Stimulated activated CD8-positive, alpha-beta memory T cell treated with anti-CD3 and anti-CD28 coated beads, Interleukin-7, amount 100 ng/mL, for 1 hour (primary cell): ENCODE measurements at places on chromosomes 1 and 21.

- DNase-seq = no peak
These were observed 6.7 kb downstream of the CAP1 start for GRCh38 chr1:40047276-40047675.

DNA sequence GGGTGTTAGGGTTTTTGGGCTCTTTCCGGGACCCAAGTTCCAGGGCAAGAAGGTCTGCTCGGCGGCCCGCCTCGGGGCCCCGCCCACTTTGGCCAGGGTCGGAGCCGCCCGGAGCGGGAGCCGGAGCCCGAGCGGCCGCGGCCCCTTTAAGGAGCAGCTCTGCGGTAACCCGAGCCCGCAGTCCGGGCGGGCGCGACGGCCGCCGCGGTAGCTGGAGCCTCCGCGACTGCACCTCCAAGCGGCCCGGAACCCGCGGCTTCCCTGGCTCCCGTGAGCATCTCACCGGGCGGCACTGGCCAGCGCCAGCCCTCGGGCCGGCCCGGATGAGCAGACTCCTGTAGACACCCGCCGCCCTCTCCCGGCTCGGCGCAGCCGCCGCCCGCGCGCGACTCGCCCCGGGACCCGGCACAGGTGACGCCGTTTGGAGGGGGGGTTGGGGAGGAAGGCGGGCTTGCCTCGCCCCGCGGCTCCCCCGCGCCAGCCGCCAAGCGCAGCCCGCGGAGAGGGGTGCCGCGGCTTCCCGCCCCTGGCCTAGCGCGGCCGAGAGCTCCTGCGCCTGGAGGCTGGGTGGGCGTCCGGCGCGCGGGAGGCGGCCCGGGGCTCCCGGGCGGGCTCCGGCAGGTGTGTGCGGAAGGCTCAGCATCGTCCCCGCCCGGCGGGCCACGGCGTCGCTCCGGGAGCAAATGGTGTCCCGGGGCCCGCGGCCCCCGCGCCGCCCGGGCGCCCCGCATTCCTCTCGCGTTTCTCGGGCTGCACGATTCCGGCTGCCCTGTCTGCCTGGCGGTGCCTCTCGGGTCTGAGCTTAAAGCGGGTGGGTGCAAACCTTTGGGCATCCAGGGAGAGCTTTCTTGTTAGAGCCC is at the start of gene TLCD4:
Gene TLCD4 (plus strand): TSS at position 149 of the 860 bp plus-strand sequence. CDS start 26,547 bp downstream, outside the sequence.
- DNase-seq = no peak

DNA sequence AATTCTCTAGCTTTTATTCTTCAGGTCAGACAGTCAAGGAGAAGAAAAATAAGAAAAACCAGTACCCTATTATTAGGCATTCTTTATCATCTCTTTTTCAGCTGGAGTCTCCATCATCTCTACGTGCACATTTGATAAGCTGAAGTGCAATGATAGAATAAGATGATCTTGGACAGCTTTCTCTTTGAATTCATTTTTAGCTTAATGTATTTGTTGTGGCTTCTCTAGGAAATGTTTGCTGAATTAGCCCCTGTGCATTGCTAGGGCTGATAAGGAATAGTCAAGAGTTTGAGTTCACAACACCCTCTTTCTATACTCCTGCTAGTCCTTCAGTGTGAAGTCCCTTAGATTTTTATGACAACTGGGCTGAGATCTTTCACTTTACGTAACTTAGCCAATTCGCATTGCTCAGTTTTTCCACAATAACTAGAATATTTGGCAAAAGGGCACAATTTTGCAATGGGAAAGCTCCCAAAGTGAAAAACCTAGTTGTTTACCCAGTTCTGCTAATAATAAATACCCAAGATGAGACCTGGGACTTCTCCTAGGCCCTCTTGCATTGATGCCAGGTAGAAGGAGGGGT is 7.0 kb upstream of the KCNJ15 start:
- DNase-seq = no peak

DNA sequence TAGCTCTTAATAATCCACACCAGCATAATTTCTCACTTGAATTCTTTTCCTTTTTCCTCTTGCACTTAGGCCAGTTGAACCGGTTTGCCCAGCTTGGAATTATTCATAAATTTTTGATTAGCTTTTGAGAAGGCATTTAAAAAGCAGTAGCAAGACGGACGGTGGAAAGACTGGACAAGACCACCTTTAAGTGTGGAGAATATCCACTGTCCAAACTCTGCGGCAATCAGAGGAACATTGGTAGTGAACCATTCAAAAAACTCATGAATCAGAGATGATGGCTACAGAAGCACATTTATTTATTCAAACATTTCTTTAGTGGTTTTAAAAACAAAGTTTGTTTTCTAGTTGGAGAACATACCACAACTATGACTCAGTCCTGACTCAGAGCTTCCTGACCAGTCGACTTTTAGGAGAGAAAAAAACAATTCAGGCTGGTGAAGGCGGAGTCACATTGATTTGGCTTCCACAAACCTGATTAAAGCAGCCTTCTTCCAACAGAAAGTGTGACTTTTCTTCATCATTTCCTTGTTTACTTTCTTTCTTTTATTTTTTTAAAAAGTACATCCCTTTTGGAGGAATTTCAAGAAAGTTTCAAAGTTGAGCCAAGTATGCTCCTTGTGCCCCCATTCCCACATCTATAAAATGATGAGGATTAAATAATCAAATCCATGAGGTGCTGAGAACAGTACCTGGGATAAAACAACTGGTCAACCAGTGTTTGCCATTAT is 128.8 kb downstream of the ADSS2 start:
- no peak for DNase-seq

- no peak for DNase-seq
These were observed 68.7 kb downstream of the LMX1A start for GRCh38 chr1:165287781-165288180.

GRCh38 chr1:39462074-39462473 is 29.4 kb upstream of the BMP8A start:
- no peak for DNase-seq

DNA sequence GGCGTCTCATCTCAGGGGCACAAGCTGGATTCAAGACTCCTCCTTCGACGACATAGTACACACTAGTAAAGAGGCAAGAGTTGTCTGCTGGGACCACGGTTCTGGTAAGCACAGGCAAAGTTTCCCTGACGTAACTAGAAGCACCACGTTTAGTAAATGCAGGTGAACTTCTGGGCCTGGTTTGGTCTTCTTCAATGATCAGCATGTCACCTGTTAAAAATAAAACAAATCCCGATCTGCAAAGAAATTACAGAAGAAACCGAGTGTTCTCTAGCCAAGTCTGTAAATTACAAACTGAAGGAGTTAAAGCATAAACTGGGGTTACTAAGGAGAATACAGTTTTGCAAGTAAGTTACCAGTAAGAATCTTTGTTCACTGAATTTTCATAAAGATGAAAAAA is 1.5 kb downstream of the YOD1 start:
- DNase-seq = no peak

GRCh38 chr1:154154534-154155191 is at the start of gene NUP210L:
Gene NUP210L, minus strand, starts transcription at chr1:154155073.
- no peak for DNase-seq

DNA sequence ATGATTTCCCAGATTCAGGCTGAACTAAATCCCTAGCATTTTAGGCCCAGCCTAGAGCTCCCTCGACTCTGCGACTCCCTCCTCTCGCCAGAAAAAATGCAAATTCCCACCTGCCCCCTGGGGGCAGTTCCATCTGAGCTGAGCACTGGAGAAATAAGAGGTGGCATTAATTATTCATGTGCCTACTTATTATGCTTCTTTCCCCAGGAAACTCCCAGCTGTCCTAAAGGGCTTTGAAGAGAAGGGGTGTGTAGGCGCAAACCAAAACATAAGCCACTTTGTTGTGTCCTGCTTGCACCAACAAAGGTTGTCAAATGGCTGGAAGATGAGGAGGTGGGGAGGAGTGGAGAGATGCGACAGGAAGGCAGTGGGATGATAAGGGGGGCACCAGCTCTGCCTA is 41.4 kb upstream of the GOLT1A start:
- no peak for DNase-seq

DNA sequence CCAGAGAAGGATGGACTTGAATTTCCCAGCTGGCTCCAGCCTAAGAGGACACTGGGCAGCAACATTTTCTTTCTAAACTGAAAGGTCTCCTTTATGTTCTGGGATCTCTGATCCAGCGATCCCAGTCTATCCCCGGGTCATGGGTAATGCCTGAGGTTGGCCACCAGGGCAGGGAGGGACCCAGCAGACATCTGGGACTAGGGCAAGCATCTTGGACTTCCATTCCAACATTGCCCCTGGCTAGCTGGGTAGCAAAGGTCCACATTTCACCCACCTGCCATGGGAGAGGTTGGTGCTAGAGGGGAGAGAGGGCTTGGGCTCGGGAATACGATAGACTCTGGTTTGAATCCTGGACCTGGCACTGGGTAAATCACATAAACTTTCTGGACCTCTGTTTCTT is 84.6 kb downstream of the LRRN2 start:
- DNase-seq = no peak
